ENCODE measurements at places on chromosomes 11 and 22.
A peak's percentile ranks its signal among the peaks of the same experiment; 100 is the strongest.

DNA sequence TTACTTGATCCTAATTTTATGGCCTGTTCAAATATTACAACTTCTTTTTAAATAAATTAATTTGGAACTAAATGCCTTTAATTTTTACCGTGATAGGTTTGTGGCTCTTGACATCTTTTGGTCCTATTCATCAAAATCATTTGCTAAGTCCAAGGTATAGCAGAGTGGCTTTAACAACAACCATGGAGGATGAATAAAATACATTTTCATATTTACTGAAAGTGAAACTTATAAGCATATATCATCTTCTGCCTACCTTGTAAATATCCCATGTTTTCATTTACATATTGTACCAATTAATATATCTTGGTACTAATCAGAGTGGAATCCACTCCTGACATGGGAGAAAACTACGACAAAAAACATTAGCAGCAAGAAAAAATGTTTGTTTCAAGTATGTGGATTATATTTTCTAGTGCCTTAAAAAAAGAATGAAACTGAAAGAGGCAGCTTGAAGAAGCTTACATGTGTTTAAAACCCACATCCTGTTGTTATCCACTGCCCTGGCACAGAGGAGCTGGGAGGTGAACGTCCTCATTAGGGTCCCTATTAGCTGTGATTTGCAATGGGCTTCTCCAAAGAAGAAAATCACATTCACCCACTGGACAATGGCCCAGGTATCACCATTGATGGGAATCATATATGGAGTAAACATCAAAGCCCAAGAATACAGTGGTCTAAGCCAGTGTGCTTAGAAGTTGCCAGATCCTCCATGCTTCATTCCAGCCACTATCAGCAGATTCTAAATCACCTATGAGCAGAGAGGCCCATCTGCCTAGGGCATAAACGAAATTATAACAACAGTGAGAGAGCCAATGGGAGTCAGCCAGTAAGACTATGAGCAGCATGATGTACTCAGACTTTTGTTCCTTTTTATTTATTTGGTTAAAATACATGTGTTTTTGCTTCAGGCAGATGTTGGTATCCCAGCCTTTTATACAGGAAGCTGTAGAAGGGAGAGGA lies 84.7 kb downstream of the MAML2 start:
- peak; percentile 67 for DNase-seq

DNA sequence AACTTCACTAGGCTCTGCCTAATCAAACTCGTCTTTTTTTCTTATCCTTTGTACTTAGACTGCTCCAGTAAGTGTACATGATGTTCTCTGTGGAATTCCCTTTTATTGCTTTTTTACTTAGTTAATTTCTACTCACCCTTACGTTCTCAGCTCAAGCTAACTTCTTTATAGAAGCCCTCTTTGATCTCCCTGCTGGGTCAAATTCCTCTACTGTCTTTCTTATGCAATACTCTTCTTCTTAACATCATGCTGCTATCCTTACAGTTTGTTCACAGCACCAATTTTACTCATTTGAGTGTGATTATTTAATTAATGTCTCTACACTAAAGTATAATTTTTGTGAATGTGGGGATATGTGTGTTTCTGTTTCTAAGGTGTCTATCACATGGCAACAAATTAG lies 498.3 kb downstream of the CNTN5 start:
- DNase-seq = no peak

DNA sequence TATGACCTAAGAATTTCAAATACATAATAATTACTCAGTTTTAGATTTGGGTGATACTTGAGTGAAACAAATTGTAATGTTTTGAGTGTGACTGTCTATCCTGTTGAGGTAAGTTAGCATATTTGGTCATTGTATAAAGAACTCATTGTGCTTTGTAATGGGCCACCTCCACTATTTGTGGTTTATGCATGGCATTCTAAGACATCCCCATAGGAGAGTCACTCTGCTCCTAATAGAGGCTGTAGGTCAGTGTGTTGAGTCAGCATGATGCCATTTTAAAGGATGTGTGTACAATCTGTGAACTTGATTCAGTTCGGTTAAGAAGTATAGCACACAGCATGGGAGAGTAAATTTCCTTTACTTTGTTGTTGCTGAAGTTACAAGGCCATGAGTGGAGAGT lies 1112.4 kb downstream of the JRKL start:
- DNase-seq = no peak

DNA sequence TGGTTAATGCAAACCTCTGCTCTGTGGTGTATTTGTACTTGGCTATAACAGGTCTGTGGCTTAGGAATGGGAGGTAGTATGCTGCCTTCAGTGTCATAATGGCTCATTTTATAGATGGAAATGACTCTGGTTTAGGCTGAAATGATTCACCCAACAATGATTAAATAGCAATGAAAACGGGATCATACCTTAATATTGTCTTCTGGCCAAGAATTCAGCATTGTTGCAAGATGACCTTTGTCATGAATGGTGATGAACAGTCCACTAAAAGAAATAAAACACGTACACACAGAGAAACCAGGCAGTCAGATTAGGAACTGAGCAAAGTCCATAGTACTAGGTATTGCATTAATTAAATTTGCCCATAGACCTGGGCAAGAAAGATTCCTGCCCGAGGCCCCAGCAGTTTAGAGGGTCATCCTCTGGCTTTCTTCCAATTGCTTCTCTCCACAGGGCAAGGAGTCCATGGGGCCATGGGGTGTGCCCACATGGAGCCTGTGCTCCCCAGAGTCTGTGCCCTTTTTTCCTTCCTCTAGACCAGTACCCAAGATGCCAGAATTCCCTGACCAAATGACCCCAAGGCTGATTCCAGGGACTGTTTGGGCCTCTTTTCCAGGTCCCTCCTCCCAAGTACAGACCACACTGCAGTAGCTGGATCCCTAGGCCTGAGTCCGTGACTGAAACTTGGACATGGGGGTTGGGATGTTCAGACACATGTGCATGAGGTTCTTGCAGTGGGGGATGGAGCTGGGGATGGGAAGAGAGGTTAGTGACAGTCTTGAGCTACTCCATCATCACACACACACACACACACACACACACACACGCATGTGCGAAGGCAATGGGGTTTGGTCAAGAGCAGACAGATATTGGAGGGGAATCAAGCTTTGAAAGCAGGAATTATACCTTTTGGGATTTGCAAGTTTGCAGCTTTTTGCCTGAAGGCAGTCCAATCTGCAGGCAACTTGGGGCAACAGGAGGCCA lies 134.2 kb downstream of the CCDC81 start:
- DNase-seq = no peak

DNA sequence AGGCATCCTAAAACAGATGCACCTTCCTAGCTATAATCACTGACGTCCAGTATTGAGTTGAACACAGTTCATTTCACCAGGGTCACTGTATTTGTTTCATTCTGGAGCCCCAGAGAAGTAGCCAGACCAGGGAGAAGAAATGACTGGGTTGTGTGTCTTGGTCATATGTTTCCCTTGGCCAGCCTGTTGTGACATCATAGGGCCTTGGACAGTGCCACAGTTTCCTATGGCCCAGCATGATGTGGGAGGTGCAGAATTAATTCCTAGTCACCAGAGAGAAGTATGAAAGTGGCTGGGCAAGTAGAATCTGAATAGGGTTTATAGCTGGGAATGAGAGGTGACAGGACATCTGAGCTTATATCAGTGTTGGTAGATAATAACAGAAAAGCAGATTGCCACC lies 84.0 kb upstream of the ZBED5 start:
- peak; percentile 53 for DNase-seq

DNA sequence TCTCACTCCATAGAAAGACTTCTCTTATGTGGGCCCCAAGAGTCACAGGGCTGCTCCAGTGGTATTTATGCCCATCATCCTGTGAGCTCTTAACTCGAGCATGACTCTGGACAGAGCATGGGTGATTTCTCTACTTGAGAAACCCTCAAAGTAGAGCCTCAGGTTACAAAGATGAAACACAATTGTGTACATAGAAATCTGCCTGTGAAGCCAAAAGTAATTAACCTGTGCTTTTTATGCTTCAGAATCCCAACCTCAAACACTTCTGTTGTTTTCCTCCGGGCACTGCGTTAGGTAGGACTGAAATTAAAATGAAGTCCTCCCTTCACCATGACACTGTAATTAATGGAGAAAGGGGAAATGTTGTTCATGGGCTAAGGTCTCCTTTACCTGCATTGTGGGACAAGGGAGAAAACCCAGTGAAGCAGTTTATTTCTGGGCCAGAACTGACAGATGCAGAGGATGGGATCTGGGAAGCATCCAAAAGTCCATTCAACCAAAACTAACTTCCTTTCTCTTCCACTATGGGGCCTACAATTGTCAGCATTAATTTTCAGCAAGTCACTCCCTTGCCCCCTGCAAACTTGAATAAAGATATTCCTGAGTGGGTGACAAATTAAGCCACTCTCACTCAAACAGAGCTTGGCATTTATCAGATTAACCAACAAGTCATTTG lies 24.1 kb upstream of the POU2AF1 start:
- no peak for DNase-seq

All from inflammatory macrophage treated with lipopolysaccharide for 4 hours (primary cell).